Renal cortex interstitium (tissue), 15 donors: ENCODE measurements at places on chromosomes 7 and 10. TPM values are rescaled to one million over a fixed set of nuclear protein-coding genes. Genes with fewer than 3 reads are reported as not detected.

- no peak for DNase-seq
Measured at GRCh38 chr7:113370910-113371309, 252.6 kb upstream of the SMIM30 start.

- DNase-seq = no peak
Measured at GRCh38 chr10:70130878-70131559, 1.6 kb downstream of the AIFM2 start.

- no peak for DNase-seq
Measured at GRCh38 chr7:14226126-14226525, 236.7 kb upstream of the ETV1 start.

DNA sequence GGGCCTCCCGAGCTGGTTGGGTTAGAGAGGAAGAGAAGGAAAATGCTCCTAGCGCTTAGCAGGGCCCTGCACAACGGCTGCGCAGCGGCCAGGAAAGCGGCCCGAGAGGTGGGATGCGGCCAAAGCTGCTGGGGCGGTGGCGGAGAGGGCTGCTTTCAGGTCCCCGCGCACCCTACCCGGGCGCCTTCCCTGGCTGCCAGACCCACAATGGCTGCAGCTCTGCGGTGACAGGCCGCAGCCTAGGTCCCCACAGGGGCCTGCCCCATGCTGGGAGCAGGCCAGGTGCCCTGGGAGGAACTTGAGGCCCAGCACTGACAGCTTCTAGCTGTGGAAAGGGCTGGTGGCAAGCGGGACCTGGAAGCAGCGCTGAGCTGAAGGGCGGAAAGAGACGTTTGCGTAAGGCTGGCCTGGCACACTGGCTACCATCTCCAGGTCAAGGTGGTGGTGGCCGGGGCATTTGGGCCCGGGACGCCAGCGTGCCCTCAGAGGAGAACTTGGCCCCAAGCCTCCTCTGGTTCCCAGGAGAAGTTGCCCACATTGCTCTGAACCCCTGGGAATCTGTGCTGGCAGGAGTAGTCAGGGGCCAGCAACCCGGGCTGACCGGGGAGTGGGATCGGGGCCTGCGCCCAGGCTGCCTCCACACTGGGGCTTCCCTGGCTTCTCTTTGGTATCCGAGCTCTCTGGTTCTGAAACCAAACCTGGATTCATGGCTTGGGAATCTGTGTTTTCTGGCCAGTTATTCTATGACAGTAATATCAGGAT, 72.9 kb upstream of the ZNF804B start:
- DNase-seq = no peak

GRCh38 chr7:127600885-127601284, 7.3 kb downstream of the FSCN3 start:
- DNase-seq = no peak

HOXA1 gene
- polyA plus RNA-seq = 3.4 TPM

GRCh38 chr7:137951700-137952425, 50.0 kb downstream of the CREB3L2 start:
- no peak for DNase-seq

DNA sequence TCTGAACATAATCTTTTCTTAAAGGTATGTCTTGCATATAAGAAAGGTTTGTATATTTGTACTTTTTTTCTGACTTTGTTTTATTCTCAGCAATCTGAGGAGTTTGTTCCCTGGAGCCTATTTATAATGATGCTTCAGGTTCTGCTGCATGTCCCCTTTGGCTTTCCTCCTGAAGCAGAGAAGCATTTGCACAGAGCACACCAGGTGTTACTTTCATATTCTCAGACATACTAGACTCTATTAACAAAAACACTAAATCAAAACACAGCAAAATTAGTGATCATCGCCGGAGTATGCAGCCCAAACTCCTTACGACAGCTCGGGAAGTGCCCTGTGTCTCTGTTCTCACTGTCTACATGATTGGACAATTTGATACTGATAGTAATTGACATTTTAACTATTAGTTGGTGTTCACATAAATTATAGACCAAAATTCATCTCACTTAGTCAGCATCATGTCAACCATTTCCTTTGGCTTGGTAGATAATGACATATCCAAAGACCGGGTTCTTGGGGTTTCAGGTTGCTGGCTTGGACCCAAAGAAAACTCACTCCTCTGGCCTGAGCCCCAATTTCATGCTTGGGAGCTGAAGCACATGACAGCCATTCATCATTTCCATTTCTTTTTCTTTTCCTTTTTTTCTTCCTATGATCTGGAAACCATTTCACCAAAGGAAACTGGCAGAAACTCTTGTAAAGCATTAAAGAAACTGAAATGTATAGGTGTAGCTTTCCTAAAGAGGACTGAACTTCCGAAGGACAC, 400.1 kb upstream of the NRP1 start:
- DNase-seq = peak; percentile 60

MYO1G gene
- 0.70 TPM for polyA plus RNA-seq

GRCh38 chr10:122981066-122981464, 864 bp downstream of the PSTK start:
- DNase-seq = peak; percentile 29

TIMM23 gene
- polyA plus RNA-seq = 66.6 TPM

GRCh38 chr10:73756183-73756582, 12.0 kb downstream of the SEC24C start:
- no peak for DNase-seq

- peak; percentile 74 for DNase-seq
Measured at GRCh38 chr10:94066411-94066810, 72.7 kb downstream of the PLCE1 start.

DNA sequence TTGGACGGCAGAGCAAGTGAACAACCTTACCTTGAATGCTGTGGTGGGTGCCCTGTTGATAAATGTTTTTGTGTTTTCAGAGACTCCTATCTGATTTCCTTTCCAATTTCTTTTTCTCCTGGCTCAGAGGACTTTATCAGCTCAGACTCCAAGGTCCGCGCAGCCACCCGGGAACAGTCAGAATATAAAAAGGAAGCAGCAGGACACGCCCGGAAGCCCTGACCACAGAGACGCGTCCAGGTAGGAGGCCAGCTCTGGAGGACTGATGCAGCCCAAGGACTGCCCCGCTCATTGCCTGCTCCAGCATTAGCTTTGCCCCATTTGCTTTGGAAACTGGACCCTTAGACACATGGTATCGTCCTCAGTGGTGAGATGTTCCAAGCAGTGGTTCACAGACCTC, 61.3 kb downstream of the TACC2 start:
- DNase-seq = no peak

UPK3BL2 gene
- 14.3 TPM for polyA plus RNA-seq

EN2 gene
- polyA plus RNA-seq = 0.42 TPM

- DNase-seq = no peak
Measured at GRCh38 chr10:79189853-79190435, 121.2 kb downstream of the ZMIZ1 start.
